HuH-7 (cell line): ENCODE measurements at places on chromosomes 6 and 20.
A peak's percentile ranks its signal among the peaks of the same experiment; 100 is the strongest.

GRCh38 chr6:111231090-111231459, 143.8 kb downstream of the SLC16A10 start:
- no peak for DNase-seq

- DNase-seq: peak; percentile 69
These were observed 25.6 kb upstream of the GABRR1 start for GRCh38 chr6:89242574-89243330.

- no peak for DNase-seq
These were observed 5.5 kb downstream of the MANBAL start for GRCh38 chr20:37295001-37295400.

DNA sequence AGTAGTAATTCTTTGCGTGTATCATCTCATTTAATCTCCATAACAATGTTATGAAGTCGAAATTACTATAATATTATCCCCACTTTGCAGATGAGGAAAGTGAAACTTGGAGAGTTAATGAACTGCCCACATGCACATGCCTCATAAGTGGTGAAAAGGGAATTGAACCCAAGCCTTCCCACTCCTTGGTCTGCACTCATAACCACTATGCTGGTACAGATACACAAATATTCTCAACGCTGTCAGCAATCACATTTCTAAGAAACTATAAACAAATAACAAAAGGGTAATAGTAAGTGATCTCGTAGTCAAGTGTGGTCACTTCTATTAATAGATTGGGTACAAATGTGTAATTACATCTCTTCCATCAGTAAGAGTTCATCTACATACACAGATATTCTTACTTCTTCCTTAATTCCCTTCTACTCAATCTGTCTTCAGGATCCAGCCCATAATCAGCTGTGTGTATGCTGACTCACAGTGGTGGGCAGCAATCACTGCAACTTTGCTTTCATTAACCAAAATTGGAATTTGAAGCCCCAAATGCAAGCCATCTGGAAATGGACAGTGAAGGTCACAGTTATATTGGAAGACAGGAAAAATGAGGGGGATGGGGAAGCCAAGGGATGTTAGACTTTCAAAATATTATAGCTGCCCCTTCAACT, 6.6 kb downstream of the PRSS35 start:
- DNase-seq: no peak

DNA sequence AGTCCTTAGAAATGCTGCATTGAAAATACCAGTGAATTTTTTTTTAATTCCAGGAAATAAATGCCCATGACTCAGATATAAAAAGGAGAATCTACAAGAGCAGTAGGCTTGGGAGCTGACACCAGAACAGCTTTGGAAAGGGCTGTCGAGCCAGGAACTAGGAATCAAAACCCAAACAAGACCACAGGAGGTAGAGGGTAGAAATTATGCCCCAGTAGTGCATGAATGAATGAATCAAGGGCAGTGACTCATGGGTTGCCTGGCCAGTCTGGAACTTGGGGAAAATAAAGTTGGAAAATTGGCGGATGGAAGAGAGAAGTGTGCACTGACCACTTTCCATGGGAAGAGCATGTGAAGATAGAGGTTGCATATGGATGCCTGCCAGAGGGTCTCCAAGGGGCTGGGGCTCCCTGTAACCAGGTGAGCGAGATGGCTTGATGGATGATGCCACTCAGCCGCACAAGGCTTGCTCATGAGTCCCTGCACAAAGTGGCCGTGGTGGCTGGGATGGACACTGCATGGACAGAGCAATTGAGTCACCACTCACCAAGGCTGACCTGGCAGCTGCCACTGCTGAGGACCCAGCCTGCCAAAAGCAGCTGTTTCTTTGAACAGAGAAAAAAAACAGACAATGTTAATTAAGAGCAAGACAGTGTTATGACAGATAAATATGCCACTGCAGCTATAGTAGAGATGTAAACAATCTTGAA, 15.2 kb upstream of the MCCD1 start:
- DNase-seq: no peak

GRCh38 chr6:165834613-165835259, 171.7 kb upstream of the PDE10A start:
- no peak for DNase-seq

- no peak for DNase-seq
These were observed 20.7 kb downstream of the FILIP1 start for GRCh38 chr6:75472885-75473284.

GRCh38 chr6:165566088-165566828, 96.8 kb downstream of the PDE10A start:
- no peak for DNase-seq

- DNase-seq: no peak
These were observed 14.5 kb upstream of the TRAF3IP2 start for GRCh38 chr6:111620169-111620568.

GRCh38 chr6:2111162-2111677, 134.2 kb downstream of the GMDS start:
- DNase-seq: no peak

DNA sequence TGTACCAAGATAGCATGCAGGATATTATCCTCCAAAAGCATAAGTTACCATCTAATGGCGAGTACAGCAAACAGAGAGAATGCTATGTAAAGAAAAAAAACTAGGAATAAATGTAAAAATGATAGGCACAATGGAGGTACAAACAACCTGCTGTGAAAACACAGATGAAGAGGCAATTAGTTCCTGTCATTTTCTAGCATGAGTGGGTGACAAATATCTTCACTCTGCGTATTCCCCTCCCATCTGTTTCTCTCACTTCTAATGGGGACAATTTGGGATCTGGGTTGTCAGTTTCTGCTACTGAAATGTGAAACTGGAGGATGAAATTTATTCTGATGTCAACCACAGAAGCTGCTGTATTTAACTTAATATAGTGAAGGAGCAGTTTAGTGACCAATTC, 11.7 kb upstream of the PTPRK start:
- no peak for DNase-seq

- DNase-seq: peak; percentile 96
These were observed 17.4 kb downstream of the HSPA12B start for GRCh38 chr20:3749689-3750531.

DNA sequence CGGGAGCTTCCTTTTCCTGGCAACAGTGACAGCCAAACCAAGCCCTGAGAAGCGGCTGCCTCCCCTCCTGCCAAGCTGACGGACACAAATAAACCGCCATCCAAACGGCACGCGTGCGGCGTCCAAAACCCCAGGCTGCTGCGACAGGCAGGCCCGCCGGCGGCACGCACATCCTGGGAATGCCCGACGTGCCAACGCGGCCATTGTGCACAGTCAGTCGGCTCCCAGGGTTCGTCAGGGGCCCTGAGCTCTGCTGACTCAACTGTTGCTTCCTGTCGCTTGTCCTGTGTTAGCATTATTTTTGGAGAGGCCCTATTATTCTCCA, 6.8 kb downstream of the JAG1 start:
- no peak for DNase-seq

GRCh38 chr20:8352486-8352885, 220.4 kb downstream of the PLCB1 start:
- DNase-seq: no peak

GRCh38 chr6:40406175-40406574, 181.0 kb downstream of the LRFN2 start:
- DNase-seq: no peak

DNA sequence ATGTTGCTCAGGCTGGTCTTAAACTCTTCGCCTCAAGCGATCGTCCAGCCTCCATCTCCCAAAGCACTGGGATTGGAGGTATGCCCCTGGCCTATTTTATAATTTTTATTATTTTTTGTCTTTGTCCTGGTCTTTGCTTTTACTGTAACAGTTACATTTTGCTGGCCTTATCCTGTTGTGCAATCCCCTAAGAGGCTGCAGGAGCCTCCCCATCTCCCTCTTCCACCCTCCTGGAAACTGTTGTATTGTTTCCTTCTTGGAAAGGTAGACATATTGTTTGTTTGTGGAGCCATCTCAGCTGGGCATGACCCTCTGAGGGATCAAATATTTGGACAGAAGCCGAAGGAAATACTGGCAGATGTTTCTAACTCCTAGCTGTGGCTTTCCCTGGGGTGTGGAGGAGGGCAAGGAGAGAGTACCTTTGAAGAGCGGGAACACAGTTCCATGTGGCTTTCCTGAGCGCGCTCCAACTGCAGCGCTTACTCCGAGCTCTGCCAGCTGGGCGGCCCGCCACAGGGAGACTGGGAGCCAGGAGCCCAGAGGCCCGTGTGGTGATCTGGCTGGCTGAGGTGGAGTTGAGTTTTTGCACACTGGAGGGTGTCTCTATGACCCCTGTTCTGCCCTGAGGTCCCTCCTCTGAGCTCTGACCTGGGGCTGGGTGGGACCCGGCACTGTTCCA, 4.9 kb downstream of the MAPK13 start:
- no peak for DNase-seq

GRCh38 chr6:71226151-71226550, 62.5 kb upstream of the OGFRL1 start:
- DNase-seq: no peak

DNA sequence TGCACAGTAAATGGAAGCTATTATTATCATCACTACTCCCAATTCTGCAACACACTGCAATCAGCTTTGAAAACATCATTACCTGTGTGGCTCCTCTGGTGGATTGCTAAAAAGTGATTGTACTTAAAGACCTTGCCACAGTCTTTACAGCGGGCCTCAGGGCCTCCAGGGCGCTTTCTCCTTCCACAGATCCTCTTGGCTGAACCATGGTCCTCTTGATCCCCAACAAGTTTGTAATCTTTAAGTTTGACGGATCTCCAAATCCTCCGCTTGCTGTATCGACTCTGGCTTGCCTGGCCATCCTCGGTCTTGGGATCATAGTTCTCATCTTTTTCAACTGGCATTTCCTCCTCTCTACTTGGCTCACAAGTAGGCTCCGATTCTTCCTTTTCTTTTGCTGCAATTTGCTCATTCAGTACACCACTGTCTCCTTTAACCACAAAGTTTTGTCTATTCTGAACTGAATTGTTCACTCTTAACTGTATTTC, 2.0 kb downstream of the ZBTB24 start:
- DNase-seq: no peak

GRCh38 chr6:146287691-146288369, 255.8 kb upstream of the RAB32 start:
- no peak for DNase-seq

DNA sequence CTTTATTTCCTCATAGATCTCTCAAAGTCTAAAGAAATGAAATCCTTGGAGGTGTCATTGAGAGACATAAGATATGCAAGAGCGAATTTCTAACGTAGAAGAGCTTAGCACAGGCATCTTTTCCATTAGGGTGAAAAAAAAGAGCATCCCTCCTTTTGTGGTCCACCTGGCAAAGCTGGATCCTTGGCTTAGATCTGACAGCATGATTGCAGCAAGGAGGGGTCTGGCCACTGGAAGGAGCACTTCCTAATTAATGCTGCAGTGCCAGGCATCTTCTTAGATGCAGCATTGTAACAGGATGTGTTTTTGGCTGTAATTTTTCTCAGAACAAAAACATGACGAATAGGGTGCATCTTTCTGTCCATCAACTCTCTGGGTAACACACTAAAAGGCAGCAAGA, 60.1 kb upstream of the TFAP2D start:
- no peak for DNase-seq

DNA sequence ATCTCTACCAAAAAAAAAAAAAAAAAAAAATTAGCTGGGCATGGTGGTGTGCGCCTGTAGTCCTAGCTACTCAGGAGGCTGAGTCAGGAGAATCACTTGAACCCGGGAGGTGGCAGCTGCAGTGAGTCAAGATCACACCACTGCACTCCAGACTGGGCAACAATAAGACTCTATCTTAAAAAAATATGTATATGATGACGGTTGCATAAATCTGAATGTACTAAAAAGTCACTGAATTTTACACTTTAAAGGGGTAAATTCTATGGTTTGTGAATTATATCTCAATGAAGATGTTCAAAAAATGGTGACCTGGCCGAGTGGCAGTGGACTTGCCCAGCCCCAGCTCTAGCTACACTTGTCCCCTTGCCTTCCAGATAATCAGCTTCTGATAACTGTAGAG, 10.4 kb upstream of the ABCC10 start:
- no peak for DNase-seq

DNA sequence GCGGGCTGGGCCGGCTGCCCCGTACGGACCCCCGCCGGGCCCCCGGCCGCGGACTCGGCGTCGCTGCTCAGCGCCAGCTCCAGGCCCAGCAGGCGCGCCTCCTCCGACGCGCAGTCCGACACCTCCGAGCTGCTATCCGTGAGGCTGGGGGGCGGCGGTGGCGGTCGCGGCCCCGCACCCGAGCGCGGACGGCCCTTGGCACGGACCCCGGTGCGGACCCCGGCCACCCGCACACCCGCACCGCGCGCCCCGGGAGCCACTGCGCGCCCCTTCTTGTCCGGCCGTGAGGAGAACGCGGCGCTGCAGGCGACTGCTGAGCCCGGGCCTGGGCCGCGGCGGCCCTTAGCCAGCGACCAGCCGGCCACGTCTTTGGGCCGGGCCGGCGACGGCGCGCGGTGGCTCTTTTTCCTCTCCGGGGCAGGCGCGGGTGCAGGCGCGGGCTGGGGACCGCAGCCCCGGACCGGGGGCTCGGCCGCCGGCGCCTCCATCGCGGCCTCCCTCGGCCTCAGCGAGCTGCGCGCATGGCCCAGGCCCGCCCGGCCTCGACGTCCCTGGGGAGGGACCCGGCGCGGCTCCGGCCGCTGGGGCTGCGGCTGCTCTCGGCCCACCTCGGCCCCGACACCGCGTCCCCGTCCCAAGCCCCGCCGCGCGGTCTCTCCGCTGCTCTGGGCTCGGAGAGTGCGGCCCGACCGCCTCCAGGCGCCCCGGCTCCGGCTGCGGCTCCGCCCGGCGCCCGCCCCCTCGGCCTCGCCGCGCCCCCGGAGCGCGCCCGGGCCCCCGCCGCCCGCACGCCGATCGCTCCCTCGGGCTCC, 12.9 kb upstream of the TLDC2 start:
- no peak for DNase-seq

DNA sequence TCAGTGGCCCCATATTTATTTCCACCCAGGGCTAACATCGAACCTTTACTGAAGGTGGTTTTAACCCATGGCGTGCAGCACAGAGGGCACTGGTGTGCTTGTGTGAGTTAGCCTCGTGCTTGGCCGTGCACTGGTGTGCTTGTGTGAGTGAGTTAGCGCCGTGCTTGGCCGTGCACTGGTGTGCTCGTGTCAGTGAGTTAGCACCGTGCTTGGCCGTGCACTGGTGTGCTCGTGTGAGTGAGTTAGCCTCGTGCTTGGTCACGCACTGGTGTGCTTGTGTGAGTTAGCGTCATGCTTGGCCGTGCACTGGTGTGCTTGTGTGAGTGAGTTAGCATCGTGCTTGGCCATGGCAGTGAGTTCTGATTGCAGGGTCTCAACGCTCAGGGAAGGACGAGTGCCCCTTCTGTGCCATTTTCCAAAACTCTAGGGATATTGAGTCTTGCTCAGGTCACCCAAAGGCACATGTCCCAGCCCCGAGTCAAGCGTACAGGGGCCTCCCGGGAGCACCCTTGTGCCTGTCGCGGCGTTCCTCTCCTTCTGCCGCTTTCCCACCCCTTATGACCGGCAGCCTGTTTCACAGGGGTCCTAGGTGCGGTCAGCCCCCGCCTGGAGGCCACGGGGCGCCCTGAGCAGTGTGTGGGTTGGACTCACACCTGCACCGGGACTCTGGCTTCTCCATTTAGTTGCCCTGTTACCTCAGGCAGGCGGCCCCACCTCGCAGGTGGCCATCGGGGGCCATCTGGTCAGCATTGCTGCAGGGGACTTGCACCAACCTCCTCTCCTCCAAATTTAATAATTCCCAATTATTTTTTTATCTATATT, 399.1 kb downstream of the CDH4 start:
- DNase-seq: no peak

GRCh38 chr6:69816569-69816968, 19.8 kb upstream of the LMBRD1 start:
- DNase-seq: no peak
